ENCODE measurements at places on chromosomes 1 and 21.

GRCh38 chr1:205472737-205473441 is 17.0 kb upstream of the BLACAT1 start:
- DNase-seq = no peak

GRCh38 chr1:208644401-208645160 is 400.4 kb upstream of the PLXNA2 start:
- DNase-seq = peak; percentile 62

GRCh38 chr1:2812939-2813653 is 11.6 kb upstream of the TTC34 start:
- DNase-seq = no peak

DNA sequence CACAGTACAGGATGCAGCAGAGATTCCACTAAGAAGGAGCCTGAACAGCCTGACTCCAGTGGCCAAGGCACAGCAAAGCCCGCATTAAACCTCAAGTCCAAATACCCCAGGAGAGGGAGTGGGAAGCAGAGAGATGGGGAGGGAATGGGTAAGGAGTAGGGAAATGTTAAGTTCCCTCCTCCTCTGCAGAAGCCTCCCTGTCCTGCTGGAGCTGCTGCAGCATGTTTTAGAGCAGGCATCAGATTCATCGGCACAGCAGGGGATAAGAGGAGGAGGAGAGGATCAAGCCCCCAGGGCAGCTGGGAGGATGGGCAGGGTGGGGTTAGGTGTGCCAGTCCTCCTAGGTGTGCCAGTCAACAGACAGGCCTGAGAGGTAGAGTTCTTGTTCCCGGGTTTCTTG is 709.7 kb downstream of the PTPRU start:
- DNase-seq = no peak

- no peak for DNase-seq
Measured at GRCh38 chr1:203601716-203602309, 24.8 kb upstream of the ATP2B4 start.

GRCh38 chr1:229025576-229025975 is 245.3 kb upstream of the RAB4A start:
- DNase-seq = no peak

GRCh38 chr1:93178418-93178817 is 1.8 kb downstream of the TMED5 start:
- DNase-seq = no peak

DNA sequence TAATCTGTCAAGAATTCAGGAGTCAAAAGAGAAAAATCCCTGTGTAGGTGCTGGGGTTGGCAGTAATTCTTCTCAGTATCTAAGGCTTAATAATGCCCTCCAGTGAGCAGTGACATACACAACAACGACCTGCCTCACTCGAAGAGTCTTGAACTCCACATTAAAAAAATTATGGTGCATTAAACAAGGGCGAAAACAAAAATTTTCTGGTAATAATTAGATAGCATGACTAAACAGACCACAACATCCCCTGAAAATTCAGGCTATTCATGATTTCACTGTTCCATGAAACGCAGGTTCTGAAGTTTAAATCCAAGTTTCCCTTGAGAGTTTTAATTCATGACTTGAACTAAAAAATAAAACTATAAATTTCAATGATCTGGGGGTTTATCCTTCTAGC is 5.1 kb downstream of the SRSF4 start:
- DNase-seq = no peak

- no peak for DNase-seq
Measured at GRCh38 chr1:201731592-201731991, 97.4 kb upstream of the IPO9 start.

GRCh38 chr1:205775717-205776056 is 405 bp upstream of the RAB29 start:
- no peak for DNase-seq

DNA sequence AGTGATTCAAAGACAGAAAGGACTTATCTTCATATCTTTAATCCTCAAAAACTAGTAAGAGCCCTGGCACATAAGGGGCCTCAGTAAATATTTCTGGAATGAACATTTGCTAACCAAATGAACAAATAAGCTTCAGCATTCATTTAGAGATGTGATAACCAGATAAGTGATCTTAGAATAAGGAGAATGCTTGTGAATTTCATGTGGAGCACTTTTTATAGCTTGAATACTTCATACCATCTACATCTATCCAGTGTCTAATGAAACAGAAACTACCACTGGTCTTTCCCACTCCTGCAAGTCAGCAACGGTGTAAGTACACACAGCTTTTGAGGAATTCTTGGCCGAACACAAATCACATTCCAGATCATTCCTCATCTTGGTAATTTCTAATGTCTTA is 38.5 kb downstream of the EDEM3 start:
- no peak for DNase-seq

- no peak for DNase-seq
Measured at GRCh38 chr1:153515504-153516394, 20.0 kb downstream of the S100A6 start.

Data from NCI-H1417 treated with DMSO at 0.1 percent for 48 hours (cell line).